ENCODE measurements at places on chromosomes 4 and X.

- DNase-seq = no peak
Observed at GRCh38 chr4:163165217-163166017, 1.3 kb downstream of the NAF1 start.

GRCh38 chr4:97013309-97013708 lies 1130.0 kb downstream of the STPG2 start:
- DNase-seq = no peak

GRCh38 chrX:24375600-24376131 lies 15.2 kb downstream of the SUPT20HL1 start:
- DNase-seq = no peak

DNA sequence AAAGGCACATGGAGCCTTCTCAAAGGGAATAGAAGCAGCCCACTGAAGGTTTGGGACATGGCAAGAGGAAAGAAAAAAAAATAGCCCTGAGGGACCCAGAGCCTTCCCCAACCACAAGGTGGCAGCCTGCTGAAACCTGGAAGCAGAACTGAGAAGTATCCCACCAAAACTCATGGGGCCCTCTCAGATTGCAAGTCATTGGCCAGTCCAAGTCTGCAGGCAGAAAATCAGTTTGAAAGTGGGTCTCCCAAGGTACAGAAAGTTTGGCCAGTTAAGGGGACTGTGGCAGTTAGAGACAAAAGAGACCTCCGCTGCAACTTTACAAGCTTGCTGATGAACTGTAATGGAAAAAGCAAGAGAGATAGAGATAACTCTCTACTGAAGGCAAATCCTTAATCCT lies 155.8 kb downstream of the ANTXR2 start:
- no peak for DNase-seq

Measured in left renal pelvis (tissue), 4 donors.